ENCODE measurements at places on chromosomes 1 and 21.

DNA sequence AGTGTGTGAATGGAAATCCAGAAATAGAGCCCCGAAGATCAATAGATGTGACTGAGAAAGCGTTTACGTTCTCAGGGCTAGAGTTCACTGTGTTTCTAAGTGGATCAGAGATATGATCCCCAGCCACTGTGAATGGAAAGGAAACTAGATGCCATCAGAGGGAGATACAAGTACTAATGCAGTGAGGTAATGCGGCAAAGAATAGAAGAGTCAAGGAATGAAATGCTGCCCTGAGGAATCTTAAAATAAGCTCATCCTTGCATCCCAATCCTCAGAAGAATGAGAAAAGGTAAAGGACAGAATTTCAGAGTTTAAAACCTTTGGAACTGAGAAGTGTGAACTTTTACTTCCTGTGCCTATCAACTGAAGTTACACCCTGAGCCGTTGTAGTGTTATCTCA, 165.5 kb upstream of the ESRRG start:
- no peak for DNase-seq

DNA sequence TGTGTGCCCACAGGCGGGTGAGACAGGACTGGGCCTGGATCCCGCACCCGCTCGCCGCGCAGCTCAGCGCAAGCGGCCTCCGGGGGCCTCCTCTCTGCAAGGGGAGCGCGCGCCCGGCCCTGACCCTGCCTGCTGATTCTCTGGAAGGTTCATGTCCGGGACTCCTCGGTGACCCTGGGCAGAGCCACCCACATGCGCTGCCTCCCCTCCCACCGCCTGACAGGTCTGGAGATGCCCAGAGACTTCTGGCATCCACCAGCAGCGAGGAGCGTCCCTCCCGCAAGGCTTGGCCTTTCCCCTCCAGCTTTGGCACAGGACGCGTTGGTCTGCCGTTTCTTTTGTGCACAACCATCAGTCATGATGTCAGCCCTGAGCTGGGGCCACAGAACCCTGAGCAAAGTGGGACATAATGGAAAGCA, 42.0 kb upstream of the COL6A2 start:
- no peak for DNase-seq

- no peak for DNase-seq
Observed at GRCh38 chr1:175804561-175804960, 61.2 kb upstream of the TNR start.

GRCh38 chr1:100955322-100955721, 59.4 kb downstream of the SLC30A7 start:
- DNase-seq: no peak

DNA sequence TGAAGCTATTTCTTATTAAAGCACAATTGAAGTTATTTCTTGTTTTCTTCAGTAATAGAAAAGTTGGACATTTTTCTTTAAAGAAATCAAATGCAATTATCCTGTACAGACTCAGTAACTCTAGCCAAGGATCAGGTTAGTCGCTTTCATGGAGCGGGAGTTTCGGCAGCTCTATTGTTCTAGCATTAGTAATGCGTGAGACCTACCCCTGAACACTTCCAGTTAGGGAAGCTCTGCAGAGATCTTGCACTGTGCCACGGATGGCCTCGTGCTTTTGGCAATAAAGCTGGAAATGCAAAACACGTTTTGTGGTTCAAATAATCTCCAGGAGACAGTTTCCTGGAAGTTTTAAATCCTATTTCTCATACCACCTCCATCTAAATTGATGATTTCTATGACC, 488.4 kb downstream of the SETD4 start:
- DNase-seq: no peak

All from BE2C (cell line).